Activated CD4-positive, alpha-beta T cell treated with anti-CD3 and anti-CD28 coated beads, Interleukin-2, Interleukin-4, amounts not matched to agents 100 ng/mL and 50 ng/mL, durations not matched to agents 16 hours and 8 hours (primary cell): ENCODE measurements at places on chromosomes 6 and 20.
A peak's percentile ranks its signal among the peaks of the same experiment; 100 is the strongest.

DNA sequence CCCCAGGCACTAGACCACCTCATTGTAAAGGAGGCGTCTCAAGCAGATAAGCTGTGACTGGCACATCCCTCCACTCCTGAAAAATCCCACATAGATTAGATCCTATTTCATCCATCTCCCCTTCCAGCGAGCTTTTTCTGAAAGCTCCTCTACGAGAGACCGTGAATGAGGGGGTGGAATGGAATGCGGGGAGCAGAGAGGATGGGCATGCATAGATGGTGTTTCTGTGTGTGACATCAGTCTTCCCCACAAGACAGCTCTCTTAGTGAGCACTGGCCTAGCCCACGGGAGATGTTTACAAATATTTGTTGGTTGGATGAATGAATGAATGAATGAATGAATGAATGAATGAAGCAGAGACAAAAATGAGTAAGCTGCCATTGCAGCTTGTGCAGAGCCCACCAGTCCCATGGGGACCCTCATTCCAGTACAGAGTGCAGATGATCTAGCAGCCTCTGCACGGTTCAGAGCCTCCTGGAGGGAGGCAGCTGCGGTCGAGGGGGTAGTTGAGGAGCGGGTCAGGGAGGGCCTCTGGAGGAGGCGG, 98.4 kb downstream of the DLGAP4 start:
- DNase-seq = no peak

- no peak for DNase-seq
These were observed 4.5 kb downstream of the TMEM63B start for GRCh38 chr6:44131892-44132291.

GRCh38 chr6:70411542-70412251, 1.6 kb upstream of the FAM135A start:
- no peak for DNase-seq

GRCh38 chr6:80967609-80968008, 784.9 kb downstream of the TENT5A start:
- DNase-seq = no peak

DNA sequence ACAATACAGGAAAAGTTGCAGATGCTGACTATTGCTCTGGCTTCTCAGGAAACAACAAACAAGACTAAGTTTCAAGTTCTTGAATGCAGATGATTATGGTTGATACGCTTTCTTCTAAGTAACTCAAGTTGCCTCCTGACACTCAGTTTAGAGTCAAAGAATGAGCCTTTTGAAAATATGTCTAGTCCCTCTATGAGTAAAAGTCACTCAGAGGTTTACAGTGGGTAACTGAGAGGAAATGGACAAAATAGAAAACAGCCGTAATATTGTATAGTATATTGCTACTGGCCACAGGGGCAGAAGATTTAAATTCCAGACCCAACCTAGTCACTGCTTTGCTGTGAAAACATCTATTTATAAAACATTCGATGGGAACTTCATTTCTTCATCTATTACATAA, 280.0 kb upstream of the ID4 start:
- no peak for DNase-seq

GRCh38 chr6:32194825-32195651, 2.6 kb upstream of the GPSM3 start:
- DNase-seq = peak; percentile 45

- no peak for DNase-seq
These were observed 125.4 kb downstream of the B3GAT2 start for GRCh38 chr6:70831427-70831826.

DNA sequence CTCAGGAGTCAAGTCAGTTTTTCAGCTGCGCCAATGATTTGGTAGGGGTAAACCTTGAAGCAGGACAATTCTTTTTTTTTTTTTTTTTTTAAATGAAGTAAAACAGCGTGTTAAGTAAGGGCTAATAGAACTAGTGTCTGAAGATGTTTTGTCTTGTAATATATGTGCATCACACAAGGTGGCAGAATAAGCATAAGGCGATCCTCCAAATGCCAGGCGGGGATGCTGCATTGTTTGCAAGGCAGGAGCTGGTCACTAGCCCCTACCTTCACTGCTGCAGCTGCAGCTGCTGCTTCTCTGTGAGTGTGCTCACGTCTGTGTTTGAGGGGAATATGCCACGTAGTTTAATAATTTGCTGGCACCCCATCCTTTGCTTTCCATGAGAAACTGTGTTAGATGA, 272.7 kb upstream of the MAP3K7 start:
- DNase-seq = no peak

DNA sequence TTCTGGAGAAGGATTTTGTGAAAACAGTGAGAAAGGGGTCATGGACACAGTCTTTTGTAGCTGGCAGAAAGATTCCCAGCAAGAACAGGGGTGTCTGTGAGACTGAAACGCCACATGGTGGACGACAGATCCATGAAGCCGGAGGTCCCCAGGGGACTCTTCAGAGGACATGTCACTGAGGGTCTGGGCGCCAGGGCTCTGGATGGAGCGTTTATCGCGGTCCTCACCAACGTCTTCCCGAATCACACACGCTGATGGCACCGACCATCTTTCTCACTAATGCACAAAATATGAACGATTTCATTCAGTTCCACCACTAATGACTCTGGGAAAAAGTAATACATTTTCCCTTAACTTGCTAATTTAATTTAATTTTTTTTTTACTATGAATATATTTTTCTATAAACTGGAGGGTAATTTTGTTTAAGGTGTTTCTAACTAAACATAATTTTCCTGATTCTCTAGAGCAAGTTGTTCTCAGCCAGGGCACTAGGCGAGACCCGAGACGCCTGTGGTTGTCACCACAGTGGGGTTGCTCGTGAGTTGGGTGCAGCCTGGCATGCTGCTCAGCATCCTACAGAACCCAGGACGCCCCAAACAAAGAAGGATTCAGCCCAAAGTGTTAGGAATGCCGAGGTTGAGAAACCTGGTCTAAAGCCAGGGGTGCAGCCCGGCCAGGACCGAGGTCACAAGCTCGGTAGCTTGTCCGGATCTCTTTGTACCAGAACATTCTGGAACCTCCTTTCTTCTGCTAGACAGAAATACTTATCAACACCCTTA, 306.2 kb downstream of the TAF4 start:
- no peak for DNase-seq

- DNase-seq = no peak
These were observed 62.2 kb downstream of the FILIP1 start for GRCh38 chr6:75431379-75431778.

- no peak for DNase-seq
These were observed 86.5 kb downstream of the CHD6 start for GRCh38 chr20:41531518-41532275.

GRCh38 chr6:118918329-118918725, 16.6 kb downstream of the MCM9 start:
- DNase-seq = no peak

- no peak for DNase-seq
These were observed 30.2 kb upstream of the SGK1 start for GRCh38 chr6:134347885-134348805.

DNA sequence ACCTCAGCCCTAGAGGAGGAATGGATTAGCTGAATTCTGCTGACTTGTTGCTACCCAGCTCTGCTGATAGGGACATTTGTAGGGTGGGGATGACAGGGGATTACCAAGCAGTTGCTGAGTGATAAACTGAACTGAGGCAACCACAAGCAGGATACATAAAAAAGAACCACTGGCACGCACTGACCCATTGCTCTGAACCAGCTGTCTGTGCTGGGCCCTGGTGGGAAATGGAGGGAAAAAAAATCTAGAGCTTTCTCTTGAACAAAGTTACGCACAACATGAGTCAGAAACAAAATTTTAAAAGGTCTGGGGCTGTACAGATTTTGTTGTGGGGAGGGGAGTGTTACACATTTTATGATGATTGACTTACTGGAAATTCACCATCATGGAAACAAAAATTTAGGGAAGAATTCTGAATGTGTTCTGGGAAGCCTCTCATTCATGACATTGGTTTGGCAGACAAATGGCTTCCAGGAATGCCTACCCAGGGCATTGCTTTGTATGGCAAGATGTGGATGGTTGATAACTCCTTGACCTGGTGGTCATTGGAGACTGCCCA, 37.7 kb downstream of the FOXO3 start:
- DNase-seq = peak; percentile 66

GRCh38 chr20:2390951-2391675, 10.4 kb downstream of the TGM6 start:
- no peak for DNase-seq

DNA sequence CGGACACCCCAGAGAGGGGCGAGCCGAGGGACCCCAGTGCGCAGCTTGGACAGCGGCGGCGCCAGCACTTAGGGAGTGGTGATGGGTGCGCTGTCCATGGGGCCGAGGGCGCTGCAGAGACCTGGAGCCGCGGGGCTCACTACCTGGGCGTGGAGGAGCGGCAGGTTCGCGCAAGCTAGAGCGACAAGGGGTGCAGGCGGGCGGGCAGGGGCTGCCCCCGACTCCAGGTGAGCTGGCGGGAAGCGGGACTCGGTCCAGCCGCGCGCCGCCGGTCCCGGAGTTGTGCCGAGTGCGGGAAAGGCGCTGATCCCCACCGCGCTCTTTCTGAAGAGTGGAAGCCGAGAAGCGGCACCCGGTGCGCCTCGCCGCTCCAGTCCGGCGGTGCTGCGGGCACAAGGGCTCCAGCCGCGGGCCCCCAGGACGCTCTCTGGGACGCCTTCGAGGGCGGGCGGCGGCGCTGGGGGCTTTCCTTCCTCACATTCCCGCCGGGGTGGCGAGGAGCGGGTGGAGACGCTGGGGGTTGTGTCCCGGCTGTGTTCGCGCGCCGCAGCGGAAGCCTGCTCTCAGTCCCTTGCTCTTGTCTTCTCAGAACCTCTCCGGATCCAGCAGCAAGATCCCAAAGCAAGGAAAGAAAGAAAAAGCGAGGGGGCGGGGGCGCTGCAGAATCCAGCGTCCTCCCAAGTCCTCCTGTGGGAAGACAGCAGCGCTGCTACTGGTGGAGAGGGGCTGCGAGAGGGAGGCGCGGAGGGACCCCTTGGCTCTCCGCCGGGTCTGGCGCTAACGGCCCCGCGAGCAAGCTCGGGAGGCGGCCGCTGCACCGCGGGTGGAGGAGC, at the start of gene B3GAT2:
TSS of gene B3GAT2 (minus strand) at position 610 of the 833 bp plus-strand sequence. CDS start 631 bp downstream, outside the sequence.
- DNase-seq = no peak

DNA sequence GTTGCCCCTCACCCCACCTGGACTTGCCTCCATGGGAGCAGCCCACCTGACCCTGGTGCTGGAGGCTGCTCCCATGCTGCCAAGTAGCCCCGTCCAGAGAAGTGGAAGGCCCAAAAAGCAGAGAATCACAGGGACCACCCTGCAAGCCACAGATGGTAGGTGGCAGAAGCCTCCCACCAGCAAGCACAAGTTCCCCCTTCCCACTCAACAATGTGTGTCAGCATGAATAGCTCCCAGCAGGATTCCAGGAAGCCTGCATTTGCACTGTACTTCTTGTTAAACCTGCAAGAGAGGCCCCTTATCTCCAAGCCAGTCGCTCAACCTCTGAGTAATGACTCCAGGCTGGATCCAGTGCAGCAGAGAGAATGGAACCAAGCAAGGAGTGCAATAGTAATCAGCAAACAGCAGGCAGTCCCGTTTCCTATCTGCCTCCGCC, 180.8 kb upstream of the CST7 start:
- no peak for DNase-seq

DNA sequence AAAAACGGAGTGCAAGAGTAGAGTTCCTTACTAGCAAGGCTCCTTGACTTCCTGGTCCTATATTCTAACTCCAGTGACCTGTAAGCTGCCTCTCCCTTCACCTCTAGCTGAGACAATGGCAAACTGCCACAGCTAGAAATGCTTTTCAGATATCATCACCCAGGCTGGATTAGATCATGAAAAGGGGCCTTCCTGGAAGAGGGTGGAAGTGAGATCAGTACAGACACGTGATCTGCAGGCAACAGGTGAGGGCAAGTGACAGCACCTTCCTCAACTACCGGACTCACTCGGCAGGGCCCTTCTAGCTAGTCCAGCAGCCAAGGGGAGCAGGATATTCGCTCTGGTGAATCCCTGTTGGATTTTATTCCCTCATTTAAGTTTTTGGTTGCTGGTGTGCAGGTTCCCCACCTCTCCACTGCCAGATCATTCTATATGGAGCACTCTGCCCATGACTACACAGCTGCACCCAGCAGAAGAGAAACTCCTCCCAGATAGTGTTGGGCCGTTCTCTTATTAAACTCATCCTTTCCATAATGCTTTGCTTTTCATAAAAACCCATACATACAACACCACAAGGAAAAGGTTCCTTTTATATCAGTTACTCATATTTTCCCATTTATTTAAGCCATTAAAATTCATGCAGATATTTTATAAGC, 26.4 kb upstream of the FAM83C start:
- DNase-seq = peak; percentile 51

GRCh38 chr20:39399463-39399862, 437.3 kb downstream of the DHX35 start:
- DNase-seq = no peak
